Left lung (tissue), 14 donors: ENCODE measurements at places on chromosomes 3 and 15. TPM values are rescaled to one million over a fixed set of nuclear protein-coding genes. Genes with fewer than 3 reads are reported as not detected.

The CD80 gene
- total RNA-seq, result 3.7 TPM

The IMPG2 gene
- 0.21 TPM for total RNA-seq

The SNTN gene
- total RNA-seq, result not detected

The LSG1 gene
- 18.2 TPM for total RNA-seq

The CEMIP gene
- 31.8 TPM for total RNA-seq

The PRICKLE2 gene
- total RNA-seq, result 36.7 TPM

DNA sequence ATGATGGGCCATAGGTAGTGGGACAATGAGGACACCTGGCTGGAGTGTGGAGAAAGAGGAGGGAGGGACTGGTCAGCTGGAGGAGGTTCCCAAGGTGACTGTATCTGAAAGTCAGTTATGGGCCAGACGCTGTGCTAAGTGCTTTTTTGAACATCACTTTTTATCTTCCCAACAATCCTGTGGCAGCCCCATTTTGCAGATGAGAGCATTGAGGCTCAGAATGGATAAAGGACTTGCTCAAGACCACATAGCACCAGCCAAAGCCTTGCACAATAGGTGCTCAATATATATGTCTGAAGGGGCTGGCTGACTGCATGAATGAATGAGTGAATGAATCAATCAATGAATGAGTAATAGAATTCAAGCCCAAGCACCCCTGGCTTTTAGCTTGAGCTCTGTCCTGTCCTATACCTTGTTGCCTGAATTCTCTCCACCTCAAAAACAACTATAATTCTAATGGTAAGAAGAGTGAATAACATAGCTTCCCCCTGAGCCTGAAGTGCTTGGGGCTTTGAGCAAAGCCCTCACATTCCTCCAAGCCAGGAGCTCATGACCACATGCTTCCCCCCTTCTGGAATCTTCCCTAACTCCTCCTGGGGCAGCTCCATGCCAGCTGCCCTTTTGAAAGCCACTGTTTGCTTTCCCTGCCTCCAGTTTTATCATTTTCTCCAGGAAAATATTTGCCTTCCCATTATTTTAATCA is 150.9 kb downstream of the RPLP1 start:
- no peak overlapping the region for H3K27ac ChIP-seq
- H3K36me3 ChIP-seq, result no peaks in the 10 kb centered on the region
- peaks cover 3% of the 10 kb centered on the region for H3K4me1 ChIP-seq
- H3K4me3 ChIP-seq, result no peak overlapping the region

DNA sequence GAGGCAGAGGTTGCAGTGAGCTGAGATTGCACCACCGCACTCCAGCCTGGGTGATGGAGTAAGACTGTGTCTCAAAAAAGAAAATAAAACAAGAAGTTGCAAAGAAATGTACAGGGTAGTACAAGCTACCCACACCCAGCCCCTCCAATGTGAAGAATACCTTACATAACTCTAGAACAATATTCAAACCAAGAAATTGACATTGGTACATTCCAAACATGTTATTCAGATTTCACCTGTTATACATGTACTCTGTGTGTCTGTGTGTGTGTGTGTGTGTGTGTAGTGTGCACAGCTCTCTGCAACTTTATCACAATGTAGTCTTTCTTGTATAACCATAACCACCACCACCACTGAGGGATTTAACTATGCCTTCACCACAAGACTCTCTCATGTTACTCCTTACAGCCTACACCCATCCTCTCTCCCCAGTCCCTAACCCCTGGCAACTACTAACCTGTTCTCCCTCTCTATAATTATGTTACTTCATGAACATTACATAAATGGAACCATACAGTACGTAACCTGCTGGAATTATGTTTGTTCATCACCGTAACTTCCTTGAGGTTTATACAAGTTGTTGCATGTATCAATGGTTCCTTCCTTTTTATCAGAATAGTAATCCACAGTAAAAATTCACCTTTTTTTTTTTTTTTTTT is 16.2 kb upstream of the TJP1 start:
- no peak overlapping the region for H3K27ac ChIP-seq
- H3K36me3 ChIP-seq, result no peaks in the 10 kb centered on the region
- H3K4me1 ChIP-seq, result peaks cover under 1% of the 10 kb centered on the region
- H3K27me3 ChIP-seq, result no peaks in the 10 kb centered on the region
- H3K4me3 ChIP-seq, result no peak overlapping the region

- H3K4me3 ChIP-seq, result no peak overlapping the region
- H3K27ac ChIP-seq, result no peak overlapping the region
- no peaks in the 10 kb centered on the region for H3K4me1 ChIP-seq
- no peak for DNase-seq
- no peaks in the 10 kb centered on the region for H3K36me3 ChIP-seq
Measured at GRCh38 chr3:194339356-194339755, 11.8 kb downstream of the CPN2 start.

GRCh38 chr3:12232785-12233300 is 56.0 kb upstream of the PPARG start:
- peaks cover 16% of the 10 kb centered on the region for H3K4me1 ChIP-seq
- H3K36me3 ChIP-seq, result no peaks in the 10 kb centered on the region
- H3K27ac ChIP-seq, result no peak overlapping the region
- no peak for DNase-seq
- no peaks in the 10 kb centered on the region for H3K27me3 ChIP-seq

DNA sequence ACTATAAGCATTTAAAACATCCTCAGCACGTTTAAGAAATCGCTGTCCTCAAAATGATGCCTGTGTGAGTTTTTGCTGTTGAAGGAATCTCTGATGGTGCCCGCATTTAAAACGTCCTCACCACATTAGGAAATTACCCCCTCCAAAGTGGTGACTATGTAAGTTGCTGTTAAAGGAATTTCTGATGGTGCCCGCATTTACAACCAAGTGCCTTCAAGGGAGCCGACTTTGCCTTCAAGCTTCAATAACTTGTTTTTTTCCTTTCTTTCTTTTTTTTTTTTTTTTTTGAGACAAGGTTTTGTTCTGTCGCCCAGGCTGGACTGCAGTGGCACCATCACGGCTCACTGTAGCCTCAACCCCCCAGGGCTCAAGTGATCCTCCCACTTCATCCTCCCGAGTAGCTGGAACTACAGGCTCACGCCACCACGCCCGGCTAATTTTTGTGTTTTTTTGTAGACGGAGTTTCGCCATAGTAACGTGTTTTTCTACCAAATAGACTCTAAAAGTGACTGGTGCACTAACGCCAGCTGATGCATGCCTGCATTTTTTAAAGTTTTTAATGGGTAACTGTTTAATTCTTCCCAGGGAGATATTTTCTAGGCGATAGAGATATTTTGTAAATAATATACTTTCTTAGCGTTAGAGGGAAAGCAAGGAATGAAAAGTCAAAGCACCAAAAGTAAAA is 19.0 kb upstream of the TSEN2 start:
- DNase-seq, result no peak
- H3K27me3 ChIP-seq, result no peaks in the 10 kb centered on the region
- no peak overlapping the region for H3K4me3 ChIP-seq

GRCh38 chr3:188546835-188547670 is 393.1 kb downstream of the LPP start:
- DNase-seq, result no peak
- no peaks in the 10 kb centered on the region for H3K4me1 ChIP-seq
- H3K4me3 ChIP-seq, result no peak overlapping the region
- no peak overlapping the region for H3K27ac ChIP-seq
- H3K36me3 ChIP-seq, result no peaks in the 10 kb centered on the region

- H3K36me3 ChIP-seq, result no peaks in the 10 kb centered on the region
- no peaks in the 10 kb centered on the region for H3K4me1 ChIP-seq
- H3K27ac ChIP-seq, result no peak overlapping the region
- DNase-seq, result no peak
- no peak overlapping the region for H3K4me3 ChIP-seq
Measured at GRCh38 chr3:12903000-12903800, 61.8 kb upstream of the RPL32 start.

GRCh38 chr15:87752250-87752951 is 504.1 kb downstream of the NTRK3 start:
- no peak overlapping the region for H3K27ac ChIP-seq
- H3K4me1 ChIP-seq, result peaks cover 12% of the 10 kb centered on the region
- DNase-seq, result no peak
- H3K4me3 ChIP-seq, result no peak overlapping the region
- H3K27me3 ChIP-seq, result no peaks in the 10 kb centered on the region
- H3K36me3 ChIP-seq, result no peaks in the 10 kb centered on the region

DNA sequence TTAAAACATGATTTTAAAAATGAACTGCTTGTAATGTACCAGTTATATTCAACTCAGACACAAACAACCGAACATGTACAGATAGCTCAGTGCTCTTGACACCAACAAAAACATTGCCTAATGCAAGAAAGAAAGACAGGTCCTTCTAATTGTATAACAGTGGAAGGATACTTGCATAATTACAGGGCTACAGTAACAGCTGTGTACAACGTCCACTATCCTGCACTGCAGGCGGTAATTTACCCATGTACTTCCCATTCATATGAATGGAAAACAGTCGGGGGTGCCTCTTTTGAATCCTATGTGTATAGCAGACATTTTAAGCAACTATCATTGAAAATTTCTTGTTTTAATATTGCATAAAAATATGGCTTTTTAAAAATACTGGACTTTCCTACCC is 41.1 kb upstream of the PLSCR5 start:
- DNase-seq, result no peak
- no peak overlapping the region for H3K4me3 ChIP-seq
- H3K4me1 ChIP-seq, result no peaks in the 10 kb centered on the region
- H3K27me3 ChIP-seq, result no peaks in the 10 kb centered on the region
- no peaks in the 10 kb centered on the region for H3K36me3 ChIP-seq

DNA sequence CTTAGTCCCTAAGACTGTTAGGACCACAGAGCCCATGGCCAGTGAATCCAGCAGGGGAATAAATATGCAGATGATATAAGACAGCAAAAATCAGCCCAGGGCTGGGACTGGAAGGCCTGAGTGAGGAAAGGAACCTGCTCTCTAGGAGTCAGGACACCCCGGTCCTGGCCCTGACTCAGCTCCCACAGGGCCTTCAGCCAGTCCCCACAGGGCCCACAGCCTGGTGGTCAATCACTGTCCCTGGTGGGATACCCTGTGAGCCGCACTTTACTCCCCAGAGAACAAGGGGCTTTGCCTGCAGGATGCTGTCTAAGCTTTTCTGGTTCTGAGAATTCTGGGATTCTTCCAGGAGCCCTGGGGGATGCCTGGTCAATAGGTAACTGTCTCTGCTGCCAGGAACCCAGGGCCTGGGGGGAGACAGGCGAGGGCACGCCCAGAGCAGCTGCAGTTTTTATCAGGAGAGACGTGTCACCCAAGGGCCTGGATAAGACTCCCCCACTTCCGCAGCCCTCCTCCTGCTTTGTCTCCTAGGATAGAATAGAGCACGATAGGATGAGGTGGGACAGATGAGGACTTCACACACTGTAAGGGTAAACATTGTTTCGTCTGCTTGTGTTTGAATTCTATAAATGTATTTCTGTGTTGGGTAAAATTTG is 49.5 kb upstream of the MCF2L2 start:
- DNase-seq, result no peak
- no peaks in the 10 kb centered on the region for H3K36me3 ChIP-seq
- no peak overlapping the region for H3K27ac ChIP-seq
- H3K27me3 ChIP-seq, result no peaks in the 10 kb centered on the region
- H3K4me3 ChIP-seq, result no peak overlapping the region
- H3K4me1 ChIP-seq, result no peaks in the 10 kb centered on the region

DNA sequence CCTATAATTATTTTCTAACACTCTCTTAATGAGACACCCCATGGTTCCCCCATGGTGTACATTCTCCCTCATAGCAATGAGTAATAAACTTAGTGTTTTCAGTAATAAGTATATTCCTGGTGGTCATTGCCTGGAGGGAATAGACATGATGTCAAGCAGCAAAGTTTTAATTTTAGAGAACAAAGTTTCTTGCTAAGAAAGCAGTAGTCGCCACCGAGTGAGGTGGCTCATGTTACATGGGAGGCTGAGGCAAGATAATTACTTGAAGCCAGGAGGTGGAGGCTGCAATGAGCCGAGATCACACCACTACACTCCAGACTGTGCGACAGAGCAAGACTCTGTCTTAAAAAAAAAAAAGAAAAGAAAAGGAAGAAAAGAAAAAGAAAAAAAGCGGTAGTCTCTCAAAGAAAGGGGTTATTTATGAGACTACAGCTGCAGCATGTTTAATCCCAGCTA is 2.4 kb upstream of the ELP6 start:
- no peak overlapping the region for H3K27ac ChIP-seq
- H3K4me3 ChIP-seq, result no peak overlapping the region
- no peak for DNase-seq
- no peaks in the 10 kb centered on the region for H3K36me3 ChIP-seq

DNA sequence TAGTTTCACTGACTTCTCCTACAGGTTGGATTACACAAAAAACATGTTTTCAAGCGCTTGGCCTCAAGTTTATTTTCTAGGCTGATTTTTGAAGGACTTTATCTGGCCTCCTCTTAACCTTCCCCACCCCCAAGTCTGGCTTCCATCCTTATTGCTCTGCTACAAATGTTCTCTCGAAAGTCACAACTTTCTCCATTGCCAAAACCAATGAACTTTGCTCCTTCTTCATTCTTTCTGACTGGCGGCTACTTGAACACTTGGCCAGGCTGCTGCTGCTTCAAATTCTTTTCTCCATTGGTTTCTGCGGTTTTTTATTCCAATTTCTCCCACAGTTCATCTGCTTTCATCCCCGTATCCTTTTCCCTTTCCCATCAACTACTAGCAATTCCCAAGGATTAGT is 106.6 kb downstream of the TOP2B start:
- no peaks in the 10 kb centered on the region for H3K36me3 ChIP-seq
- peak; percentile 83 for DNase-seq
- H3K27ac ChIP-seq, result no peak overlapping the region
- no peaks in the 10 kb centered on the region for H3K27me3 ChIP-seq

DNA sequence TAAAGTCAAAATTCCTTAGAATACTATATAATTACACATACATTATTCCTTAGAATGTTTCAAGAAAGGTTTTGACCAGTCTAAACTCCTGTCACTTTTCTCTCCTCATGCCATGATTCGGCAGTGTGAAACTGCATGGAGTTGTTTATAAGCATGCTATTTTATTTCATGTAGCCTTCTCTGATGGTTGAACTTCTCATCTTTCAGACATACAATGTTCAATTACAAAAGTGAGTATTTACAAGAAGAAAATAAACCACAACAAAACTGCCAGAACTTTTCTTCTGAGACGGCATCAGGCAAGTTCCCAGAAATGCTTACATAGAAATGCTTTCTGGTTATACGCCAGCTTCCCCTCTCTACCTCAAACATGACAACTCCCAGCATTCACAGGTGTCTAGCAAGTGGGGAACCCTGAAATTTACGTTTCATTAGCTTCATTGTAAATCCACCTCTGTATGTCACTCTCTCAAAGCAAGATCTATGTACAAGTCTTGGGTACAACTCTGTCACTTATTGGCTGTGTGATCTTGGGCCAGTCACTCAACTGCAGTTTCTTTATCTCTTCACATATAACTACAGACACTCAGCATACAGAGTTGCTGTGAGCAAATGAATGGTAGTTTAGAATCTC is 42.7 kb downstream of the HDGFL3 start:
- H3K4me1 ChIP-seq, result no peaks in the 10 kb centered on the region
- no peak overlapping the region for H3K27ac ChIP-seq
- H3K27me3 ChIP-seq, result no peaks in the 10 kb centered on the region
- no peaks in the 10 kb centered on the region for H3K36me3 ChIP-seq
- H3K4me3 ChIP-seq, result no peak overlapping the region
- no peak for DNase-seq
